ENCODE measurements at places on chromosomes 2 and 18.
A peak's percentile ranks its signal among the peaks of the same experiment; 100 is the strongest.

GRCh38 chr2:160322320-160322719 is 122.2 kb upstream of the ITGB6 start:
- DNase-seq: no peak

DNA sequence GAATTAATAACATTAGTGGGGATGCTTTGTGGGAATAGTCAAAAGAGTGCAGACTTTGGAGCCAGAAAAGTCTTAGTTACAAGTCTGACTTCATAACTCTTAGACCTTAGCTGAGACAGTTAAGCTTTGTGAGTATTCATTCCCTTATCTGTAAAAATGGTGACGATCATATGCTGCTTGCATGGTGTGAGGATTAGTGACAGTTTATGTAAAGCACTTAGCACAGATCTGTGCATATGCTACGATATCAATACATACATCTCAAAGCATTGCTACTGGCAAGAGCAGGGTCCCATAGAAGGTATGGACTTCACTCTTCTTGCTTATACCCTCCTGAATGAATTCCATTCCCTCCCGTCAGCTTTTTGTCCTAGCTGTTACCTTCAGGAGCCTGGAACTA is 56.7 kb upstream of the LYPD6B start:
- no peak for DNase-seq

DNA sequence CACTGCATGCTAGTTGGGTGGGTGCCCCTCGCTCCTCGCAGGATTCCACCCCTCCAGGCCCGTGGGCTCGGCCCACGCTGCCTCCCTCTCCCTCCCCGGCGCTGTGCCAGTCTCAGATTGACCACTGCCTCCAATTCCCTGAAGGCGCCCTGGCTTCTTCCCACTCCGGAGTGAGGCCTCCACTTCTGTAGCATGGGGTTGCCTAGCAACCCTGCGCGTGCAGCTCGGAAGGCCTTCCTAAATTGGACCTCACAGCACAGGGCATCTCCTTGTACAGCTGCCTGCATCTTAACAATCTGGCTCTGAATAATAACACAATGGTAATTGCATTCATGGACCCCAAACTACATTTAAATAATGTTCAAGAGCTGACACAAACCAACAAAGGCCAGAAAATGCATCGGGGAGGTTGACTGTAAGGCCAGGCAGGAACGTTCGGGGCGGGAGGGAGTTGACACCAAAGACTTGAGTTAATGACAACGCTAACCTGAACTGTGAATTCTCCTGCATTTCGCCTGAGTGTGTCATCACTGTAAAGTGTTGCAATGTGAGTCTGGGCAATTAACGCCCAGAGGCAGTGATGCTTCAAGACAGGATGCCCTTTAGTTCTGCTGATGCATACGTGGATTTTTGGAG is 222.9 kb downstream of the ZBTB7C start:
- no peak for DNase-seq

DNA sequence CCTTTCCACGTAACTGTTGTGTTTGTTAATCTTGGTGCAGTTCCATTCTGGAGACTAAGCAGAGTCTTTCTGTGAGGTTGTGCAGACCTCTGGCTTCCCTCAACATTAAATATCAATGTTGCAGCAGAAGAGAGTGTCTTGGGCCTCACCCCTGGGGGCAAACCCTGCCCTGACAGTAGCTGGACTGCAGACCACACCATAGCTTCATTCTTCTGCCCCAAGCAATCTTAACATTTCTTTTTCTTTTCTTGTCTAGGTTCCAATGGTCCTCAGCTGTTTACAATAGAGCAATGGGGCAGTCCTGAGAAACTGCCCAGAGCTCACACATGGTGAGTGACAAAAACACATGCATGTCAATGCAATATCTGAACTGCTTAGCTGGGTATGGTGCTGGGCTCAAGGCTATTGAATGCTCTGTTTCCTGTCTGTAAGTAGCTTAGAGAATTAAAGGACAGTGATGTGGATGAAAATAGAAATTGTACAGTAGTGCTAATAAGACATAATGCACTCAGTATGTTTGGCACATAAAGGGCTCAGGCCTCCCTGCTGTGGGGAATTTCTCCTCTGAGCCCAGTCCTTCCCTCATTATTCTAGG is 237.6 kb downstream of the ALPK2 start:
- DNase-seq: no peak

GRCh38 chr2:178530131-178530530 is 49.9 kb downstream of the PLEKHA3 start:
- no peak for DNase-seq

- no peak for DNase-seq
These were observed 784.0 kb upstream of the KLHL29 start for GRCh38 chr2:22600999-22601398.

DNA sequence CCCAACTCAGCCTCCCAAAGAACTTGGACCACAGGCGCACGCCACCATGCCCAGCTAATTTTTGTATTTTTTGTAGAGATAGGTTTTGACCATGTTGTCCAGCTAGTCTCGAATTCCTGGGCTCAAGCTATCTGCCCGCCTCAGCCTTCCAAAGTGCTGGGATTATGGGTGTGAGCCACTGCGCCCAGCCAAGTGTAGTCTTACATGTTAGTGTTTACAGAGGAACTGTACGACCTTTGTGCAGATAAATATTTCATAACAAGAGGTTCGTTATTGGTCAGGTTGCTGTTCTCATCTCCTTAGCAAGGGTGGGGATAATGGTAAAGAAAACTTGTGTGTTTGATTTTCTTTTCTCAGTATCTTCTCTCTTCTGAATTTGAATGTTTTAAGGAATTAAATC is 46.5 kb downstream of the RALBP1 start:
- no peak for DNase-seq

DNA sequence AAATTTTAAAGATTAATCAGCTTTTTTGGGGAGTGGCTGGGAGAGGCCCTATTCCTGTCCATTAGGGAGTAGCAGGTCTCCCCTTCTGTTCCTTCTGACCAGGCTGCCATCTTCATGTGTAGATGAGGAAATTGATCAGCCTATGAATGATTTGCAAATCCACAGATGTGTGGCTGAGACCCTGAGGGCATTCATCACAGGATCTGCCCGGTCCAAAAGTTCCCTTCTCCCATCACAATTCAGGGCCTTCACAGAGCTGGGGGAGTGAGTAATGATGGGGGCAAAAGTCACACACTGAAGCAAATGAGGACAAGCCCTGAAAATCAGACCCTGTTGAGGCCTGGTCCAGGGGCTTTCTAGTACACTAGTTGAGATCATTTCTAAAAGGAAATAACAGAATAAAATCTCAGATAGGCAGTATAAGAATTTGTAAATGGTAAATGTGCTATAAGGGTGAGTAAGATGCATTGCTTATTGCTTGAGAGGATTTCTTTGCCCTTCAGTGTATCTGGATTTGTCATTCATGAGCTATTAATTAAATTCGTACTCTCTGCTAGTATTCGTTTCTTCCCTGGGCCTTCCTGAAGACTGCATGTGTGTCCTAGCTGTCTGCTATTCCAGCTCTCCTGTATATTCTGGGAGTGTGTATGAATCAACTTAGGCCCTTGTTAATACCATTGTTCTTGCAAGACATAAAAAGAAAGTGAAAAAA is 53.2 kb downstream of the SETBP1 start:
- DNase-seq: peak; percentile 38

DNA sequence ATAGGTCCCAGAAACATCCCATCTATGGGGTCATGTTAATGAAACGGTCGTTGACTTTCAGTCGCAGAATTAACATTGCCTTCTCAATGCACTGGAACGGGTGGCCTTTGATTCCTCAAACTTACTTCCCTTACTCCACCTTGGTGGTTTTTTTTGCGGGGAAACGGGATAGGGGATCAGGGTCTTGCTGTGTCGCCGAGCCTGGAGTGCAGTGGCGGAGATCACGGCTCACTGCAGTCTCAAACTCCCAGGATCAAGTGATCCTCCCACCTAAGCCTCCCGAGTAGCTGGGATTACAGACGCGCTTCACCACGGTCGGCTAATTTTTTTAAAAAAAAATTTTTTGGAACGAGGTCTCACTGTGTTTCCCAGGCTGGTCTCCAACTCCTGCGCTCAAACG is 754 bp downstream of the ATG16L1 start:
- DNase-seq: no peak

GRCh38 chr2:72001937-72002690 is 145.5 kb downstream of the CYP26B1 start:
- no peak for DNase-seq

- peak; percentile 74 for DNase-seq
These were observed 72.3 kb downstream of the SPTBN1 start for GRCh38 chr2:54528311-54528955.

DNA sequence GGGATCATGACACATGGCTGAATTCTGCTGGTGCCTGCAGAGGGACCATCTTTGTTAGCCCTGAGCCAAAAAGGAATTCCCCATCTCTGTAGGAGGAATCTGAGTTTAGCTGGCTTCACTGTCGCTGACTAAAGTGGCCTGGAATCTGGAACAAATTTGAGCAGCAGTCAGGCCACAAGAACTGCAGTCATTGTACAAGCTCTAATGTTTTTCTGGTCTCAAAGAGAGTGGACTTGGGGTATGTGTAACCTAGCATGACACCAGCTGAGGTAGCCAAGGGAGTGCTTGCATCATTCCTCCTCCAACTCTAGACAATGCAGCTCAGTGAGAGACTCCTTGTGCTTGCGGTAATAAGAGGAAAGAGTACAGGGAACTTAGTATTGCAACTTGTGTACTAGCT is 539.1 kb upstream of the LRRTM4 start:
- no peak for DNase-seq

GRCh38 chr2:120384486-120385354 is 38.8 kb downstream of the INHBB start:
- DNase-seq: no peak

DNA sequence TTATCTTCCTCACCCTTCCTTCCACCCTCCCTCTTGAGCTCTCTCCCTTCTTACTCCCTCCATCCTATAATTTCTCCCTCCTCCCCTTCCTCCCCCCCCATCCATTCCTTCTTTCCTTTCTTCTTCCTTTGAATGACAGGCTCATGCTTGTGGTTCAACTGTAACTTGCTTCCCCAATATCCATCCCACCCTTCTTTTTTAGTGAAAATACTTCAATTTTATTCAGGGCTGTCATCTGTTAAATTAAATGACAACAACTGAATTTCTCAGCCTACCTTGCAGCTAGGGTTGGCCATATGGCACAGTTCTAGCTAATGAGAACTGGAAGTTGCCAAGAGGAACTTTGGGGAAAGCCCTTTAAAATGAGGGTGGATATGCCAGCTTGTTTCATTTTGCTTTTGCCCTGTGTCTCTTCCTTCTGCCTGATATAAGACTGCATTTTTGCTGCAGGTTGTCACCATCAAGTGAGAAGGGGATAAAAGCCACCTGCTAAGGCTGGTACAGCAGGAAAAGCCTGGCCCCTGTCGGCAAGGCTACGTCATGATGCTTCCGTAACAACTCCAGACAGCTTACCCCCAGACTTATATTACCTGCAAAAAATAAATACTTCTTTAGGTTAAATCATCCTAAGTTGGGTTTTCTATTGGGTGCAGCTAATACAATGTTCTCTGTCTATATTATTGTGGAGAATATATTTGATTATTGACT is 121.8 kb downstream of the NXPH2 start:
- no peak for DNase-seq

GRCh38 chr2:8019934-8020333 is 661.9 kb upstream of the ID2 start:
- DNase-seq: no peak

GRCh38 chr2:140650825-140651224 is 1480.0 kb downstream of the LRP1B start:
- DNase-seq: peak; percentile 34

GRCh38 chr2:176614049-176614448 is 344.8 kb downstream of the MTX2 start:
- no peak for DNase-seq

- no peak for DNase-seq
These were observed 47.9 kb downstream of the ANKMY1 start for GRCh38 chr2:240509667-240510512.

DNA sequence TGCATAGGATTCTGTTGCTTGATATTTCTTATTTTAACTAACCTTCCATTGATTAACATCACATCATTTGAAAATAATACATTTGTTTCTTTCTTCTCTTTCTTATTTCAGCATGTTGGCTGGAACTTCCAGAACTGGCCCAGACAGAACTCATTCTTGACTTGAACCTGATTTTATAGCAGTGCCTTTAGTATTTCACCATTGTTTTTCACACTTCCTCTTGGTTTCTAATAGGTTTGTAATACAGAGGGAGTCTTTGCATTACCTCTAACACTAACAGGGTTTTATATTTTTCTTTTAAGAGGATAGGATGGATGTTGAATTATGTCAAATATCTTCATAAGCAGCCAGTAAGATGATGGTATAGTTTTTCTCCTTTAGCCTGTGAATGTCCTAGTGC is 39.2 kb downstream of the SEMA4F start:
- DNase-seq: no peak

DNA sequence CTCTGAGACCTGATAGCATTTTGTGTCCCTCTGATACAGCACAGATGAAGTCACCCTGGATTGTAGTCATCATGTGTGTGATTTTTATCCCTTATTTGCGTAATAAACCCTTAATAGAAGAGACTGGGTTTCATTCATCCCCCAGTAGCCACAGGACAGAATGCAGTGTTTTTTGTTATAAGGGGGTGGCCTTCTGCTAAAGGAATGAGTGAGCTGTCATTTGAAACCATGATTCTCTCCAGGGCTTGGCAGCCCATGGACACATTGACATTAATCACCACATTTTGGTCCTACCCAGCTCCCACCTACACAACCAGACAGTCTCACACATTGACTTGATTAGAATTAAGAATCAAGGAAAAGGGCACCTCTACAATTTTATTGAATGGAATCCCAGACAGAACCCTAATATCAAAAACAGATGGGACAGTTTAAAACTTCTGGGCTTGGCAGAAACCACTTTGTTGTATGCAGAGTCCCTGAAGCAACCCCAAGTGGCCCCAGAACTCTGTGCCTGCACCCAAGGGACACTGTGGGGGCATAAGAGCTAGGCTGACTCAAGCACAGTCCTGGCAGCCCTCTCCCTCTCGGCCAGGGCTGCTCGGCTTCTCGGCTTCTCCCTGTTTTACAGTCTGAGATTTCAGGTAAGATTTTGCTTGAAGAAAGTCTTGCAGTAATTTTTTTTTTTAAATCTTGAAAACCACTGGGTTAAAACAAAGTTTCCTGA is 254.0 kb upstream of the SLC14A2 start:
- peak; percentile 95 for DNase-seq

DNA sequence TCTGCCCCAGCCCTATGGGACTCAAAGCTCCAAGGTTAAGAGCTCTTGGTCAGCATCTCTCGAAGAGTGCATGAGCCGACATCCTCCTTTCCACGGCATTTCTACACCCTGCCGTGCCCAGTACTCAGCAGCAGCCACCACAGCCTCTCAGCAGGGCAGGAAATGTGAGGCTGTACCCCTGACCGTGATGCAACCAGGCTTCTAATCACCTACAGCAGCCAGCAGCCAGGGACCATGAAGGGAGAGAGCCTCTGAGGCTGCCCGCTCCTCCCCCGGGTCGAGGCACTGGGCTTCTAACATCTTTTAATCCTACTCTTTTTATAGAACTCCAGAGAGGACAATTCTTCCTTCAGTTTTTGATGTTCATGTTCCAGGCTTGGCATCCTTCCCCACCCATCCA is 6.5 kb downstream of the CYS1 start:
- no peak for DNase-seq

- DNase-seq: peak; percentile 14
These were observed 256.0 kb upstream of the FANCL start for GRCh38 chr2:58497168-58497567.

- no peak for DNase-seq
These were observed 290.0 kb upstream of the CXCR4 start for GRCh38 chr2:136407952-136408318.

GRCh38 chr2:170361090-170361936 is 183.4 kb downstream of the MYO3B start:
- peak; percentile 57 for DNase-seq

- no peak for DNase-seq
These were observed 122.4 kb downstream of the PTGR3 start for GRCh38 chr18:75086494-75087034.
